ENCODE measurements at places on chromosomes 7 and 10.

GRCh38 chr7:93146472-93147141, 1.6 kb downstream of the SAMD9L start:
- no peak for DNase-seq

GRCh38 chr10:10589540-10590303, 427.9 kb upstream of the CELF2 start:
- DNase-seq = no peak

DNA sequence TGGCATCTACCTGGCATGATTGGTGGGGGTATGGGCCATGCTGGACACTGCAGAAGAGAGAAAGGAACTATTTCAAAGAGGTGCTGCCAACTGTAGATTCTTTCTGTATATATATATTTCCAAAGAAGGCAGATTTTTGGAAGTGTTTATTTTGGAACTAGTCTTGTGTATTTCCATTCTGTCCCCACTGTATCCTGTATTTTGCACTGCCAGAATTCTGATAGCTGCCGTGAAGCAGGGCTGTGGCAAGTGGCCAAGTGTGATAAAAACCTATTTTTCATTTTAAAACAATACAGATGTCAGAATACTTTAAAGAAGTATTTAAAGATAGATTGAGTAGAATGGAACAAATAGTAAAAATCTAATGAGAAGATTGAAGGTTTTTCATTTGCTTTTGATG, 17.1 kb downstream of the MCU start:
- no peak for DNase-seq

GRCh38 chr7:28225576-28225975, 45.0 kb upstream of the JAZF1 start:
- no peak for DNase-seq

GRCh38 chr7:88254721-88255424, 35.0 kb upstream of the SRI start:
- no peak for DNase-seq

DNA sequence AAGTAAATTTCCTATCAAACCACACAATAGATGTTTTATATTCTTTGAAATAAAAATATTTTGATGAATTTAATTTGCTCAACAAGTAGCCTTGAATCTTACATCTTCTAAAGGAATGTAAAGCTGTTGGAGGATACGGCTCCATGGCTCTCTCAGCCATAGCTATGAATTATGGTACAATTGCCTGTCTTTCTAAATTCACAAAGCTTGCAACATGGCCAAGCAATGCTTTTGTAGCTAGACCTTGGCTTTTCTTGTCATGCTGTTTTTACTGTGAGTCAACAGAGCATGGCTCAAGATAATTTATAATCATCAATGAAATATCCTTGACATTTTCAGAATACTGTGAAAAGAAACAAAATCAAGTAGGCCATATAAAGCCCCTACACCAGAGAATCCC, 286.7 kb downstream of the CACNA2D1 start:
- DNase-seq = no peak

- DNase-seq = no peak
Observed at GRCh38 chr10:50384238-50384637, 132.9 kb upstream of the ASAH2 start.

- no peak for DNase-seq
Observed at GRCh38 chr7:94513565-94513860, 3.9 kb downstream of the CASD1 start.

DNA sequence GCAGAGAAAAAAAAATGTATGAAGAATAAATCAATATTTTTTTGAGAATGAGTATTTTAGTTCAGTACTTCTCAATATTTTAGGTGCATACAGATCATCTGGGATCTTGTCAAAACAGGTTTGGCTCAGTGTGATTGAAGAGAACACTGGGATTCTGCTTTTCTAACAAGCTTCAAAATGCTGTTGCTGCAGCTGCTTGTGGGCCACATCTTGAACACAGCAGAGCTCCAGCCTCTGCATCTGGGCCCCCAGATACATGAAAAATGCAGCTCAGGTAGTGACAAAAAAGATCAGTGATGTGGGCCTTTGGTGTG, 1177.1 kb upstream of the C7orf33 start:
- DNase-seq = no peak

DNA sequence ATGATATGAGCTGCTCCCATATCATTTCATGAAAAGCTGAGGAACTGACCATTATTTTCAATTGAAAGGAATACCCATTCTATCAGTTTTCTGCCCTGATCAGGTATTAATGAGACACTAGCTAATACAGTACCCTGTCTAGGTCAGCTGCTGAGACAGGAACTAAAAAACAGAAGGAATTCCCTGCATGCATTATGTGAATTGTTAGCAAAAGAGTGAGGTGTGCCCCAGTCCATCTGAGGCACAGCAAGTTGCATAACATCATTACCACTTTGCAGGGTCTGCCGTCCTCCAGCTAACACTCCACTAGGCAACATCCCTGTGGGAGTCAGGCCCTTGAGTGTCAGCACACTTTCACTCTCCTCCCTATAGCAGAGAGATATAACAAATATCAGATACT, 11.1 kb upstream of the MSS51 start:
- DNase-seq = no peak

DNA sequence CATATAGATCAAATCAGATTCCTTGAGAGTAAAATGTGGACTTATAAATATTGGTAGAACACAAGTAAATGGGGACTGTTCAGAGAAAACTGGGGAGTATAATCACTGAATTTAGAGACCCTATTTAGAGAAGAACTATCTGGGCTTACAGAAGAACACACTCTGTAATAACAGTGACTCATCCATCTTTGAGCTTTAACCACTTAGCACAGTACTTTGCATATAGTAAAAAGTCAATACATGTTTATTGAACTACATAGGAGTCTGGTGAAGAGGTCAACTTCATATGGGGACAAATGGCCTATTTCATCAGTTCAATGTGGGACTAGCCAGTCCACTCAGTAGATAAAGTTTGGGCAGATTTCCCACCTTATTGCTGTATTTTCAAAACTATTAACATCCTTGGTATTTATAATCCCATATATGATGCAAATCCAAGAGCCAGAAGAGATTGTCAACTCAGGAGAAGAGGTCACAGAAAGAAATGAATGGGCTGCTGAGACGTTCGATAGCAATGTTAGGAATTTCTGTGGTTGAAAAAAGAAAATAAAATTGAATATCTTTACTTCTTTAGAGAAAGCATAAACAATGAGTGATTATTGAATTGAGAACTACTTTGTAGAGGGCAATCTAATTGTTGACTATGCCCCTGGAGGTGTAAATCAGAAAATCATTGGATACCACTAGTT, 119.3 kb upstream of the CACNA2D1 start:
- no peak for DNase-seq

- no peak for DNase-seq
Observed at GRCh38 chr10:71512312-71512711, 115.6 kb downstream of the CDH23 start.

DNA sequence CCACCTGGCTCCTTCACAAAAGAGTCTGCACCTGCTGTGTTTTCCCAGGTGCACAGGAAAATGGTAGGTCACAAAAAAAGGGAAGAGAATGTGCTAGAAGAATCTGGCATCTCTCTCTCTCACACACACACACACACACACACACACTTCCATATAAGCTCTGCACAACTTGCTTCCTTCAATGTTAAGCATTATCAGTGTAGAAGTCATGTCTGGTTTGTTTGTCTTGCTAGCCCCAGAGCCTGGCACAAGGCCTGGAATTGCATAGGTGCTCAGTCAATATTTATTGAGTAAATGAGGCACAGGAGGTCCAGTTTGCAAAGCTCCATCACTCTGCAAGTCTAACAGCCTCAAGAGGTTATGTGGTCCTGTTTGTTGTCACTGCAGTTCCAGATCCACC, 867.3 kb upstream of the AUTS2 start:
- no peak for DNase-seq

DNA sequence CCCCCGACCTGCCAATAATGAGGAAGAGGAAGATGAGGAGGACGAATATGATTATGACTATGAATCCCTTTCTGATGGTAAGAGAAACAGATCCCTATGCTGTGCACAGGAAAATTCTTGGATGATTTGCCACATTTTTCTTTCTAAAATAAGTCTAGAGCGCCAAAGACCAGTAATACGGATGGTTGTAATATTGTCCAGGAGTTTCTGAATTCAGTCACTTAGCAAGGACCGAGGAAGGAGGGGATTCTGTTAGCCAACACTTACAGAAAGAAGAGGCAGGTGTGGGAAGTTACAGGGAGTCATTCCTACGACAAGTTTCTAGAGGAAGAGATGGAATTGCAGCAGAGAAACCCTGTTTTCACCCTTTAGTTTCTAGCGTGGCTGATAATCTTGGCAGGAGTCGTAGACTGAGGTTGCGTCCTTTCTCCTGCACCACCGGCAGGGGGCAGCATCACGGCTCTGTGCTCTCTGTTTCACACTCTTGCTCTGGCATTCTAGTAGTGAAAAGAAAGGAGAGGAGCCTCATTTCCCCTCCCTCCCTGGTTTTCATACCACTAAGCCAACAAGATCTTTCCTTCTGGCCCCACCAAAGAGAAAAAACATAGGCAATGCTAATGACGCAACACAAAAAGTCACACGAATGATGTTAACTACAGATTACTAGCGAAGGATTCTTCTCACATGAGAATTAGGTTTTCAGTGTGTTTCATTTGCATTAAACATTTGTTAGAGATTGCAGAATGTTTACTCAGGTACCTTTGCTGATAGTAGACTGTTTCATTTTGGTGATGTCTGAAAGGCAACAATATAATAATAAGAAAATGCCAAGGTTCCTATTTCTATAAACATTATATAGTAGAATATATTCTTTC, 82.7 kb downstream of the NOC3L start:
- DNase-seq = peak; percentile 62

- no peak for DNase-seq
Observed at GRCh38 chr7:28937103-28937502, 21.0 kb downstream of the TRIL start.

DNA sequence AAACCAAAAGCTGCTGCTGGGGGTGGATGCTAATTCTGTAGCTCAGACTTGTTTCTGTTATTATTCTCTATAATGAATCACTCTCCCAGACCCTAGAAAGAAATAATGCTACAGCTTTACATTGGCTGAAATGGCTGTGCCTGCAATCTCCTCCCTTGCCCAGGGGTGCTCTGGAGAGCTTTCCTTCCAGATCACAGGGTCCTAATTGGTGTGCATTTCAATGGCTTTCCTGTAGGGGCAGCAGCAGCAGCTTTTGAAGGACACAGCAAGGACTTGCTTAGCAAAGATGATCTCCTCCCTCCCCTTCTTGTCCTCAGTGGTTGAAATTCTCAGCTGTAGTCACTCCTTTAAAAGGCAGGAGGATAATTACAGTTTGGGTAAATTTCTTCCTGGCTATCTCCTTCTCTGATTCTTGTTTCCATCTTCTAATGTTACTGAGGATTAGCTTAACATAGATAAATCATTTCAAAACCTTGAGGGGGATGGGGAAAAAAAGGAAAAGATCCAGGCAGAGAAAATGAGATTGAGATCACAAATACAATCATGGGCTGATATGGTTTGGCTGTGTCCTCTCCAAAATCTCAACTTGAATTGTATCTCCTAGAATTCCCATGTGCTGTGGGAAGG, 120.2 kb upstream of the CTTNBP2 start:
- no peak for DNase-seq

GRCh38 chr10:123301077-123301857, 147.1 kb downstream of the BUB3 start:
- DNase-seq = no peak

DNA sequence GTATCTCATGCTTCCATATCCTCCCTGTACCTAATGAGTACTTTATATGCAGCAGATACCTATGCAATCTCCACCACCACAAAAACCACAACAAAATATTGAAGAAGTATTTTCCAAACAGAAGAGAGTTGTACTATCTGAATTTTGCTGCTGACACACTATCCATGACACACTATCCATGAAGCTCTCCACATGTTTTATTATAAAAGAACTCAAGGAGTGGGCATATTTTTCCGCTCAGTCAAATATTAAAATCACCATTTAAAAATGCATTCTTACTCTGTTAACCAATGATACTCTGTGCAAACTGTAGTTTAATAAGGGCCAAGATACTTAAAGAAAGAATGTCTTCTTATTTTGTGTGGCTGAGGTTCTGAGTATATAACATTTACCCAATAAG, 2.8 kb downstream of the BET1 start:
- no peak for DNase-seq

GRCh38 chr10:34207343-34207742, 607.8 kb downstream of the PARD3 start:
- DNase-seq = no peak

DNA sequence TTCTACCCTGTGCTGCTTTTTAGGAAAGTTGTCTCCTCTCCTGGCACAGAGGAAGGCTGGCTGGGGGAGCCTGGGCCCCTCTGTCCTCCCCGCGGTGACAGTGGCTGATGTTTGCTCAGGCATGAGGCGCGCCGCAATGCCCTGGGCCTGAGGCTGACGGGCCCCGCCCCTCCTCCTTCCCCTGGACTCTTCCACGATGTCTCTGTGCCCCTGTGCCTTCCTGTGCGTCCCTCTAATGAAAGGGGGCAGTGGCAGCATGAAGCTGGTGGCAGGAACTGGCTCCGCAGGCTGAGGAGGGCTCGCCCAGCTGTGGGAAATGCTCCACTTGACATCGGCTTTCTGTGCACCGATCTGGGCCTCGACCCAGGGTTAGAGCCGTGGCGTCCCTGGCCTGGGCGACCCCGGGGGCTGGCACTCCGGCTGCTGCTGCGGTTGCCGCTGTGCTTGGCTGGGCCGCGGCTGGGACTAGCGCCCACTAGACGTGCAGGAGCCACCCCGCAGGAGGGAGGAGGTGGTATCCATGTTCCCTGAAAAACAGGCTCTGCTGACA, 67.9 kb downstream of the ZNF680 start:
- DNase-seq = no peak

GRCh38 chr10:99667108-99667751, 7.9 kb downstream of the ENTPD7 start:
- DNase-seq = no peak

DNA sequence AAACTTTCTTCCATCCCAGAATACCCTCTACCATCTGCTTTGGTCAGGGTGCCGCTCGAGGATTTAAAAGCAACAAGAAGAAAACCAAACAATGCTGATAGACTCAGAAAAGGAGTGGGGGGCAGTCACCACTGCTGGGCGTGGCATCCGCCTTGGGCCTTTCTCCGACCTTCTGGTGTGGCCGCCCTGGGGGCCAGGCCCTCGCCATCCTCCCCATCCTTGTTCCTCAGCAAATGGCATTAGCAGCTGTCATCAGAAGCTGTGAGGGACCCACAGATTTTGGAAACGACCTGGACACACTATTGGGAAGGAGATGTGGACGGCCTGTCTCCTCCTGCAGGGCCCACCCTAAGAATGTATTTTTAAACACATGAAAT, 4.0 kb downstream of the ZNF511 start:
- DNase-seq = no peak
